Right atrium auricular region (tissue), 2 donors: ENCODE measurements at places on chromosomes 12 and 14. TPM values are rescaled to one million over a fixed set of nuclear protein-coding genes. Genes with fewer than 3 reads are reported as not detected.

DNA sequence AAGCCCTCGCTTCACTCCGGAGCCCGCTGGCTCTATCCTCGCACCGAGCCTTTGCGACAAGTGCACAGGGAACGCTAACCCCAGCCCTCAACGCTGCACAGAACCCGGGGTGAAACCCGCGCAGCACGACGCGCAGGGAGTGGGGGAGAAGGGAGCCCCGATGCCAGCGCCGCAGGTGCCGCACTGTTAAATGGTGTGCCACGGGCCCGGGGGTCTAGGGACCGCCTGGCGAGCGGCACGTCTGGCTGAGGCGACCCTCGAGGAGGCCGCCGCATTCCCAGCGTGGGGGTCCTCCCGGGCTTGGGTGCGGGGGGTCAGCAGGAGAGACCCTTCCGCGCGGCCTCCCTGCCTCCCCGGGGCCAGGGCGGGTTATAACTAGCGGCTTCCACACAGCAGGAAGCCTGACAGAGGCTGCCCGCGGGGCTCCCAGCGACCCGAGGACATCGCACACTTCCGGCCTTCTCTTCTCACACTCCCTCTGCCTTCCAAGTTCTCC, 23.8 kb upstream of the LRTM2 start:
- DNase-seq: peak; percentile 67

GRCh38 chr14:48250575-48250974, 575.2 kb upstream of the MDGA2 start:
- DNase-seq: no peak

DNA sequence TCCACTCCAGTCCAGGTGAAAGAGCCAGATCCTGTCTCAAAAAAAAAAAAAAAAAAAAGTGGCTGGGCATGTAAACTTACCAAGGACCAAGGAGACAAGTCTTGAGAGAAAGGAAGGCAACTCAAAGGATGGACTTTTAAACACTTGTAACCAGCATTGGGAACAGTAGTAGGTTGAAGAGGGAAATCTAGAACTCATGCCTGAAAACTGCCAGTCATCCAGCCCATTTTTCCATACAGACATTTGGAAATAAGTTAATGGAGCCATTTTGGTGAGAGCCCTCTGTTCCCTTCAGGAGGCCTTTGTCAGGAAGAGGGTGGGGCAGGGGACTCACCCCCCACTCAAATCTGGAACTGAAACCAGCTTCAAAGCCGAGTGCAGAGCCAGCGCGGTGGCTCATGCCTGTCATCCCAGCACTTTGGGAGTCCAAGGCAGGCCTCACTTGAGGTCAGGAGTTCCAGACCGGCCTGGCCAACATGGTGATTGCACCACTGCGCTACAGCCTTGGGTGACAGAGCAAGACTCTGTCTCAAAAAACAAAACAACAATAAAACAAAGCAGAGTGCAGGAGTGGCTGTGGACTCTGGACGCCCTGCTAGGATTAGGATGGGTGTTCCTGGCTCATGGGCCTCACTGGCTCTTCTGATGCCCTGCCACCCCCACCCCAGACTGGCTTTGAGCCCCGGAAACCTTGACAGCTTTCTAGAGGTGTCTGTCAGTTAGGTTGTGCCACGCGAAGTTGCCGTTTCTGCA, 1.6 kb upstream of the MLXIP start:
- DNase-seq: no peak

GRCh38 chr12:109538191-109538863, 35.0 kb downstream of the MMAB start:
- no peak for DNase-seq

PRICKLE1 gene
- 19.7 TPM for total RNA-seq

RHEBL1 gene
- total RNA-seq: not detected

OR4Q2 gene
- not detected for total RNA-seq

DNA sequence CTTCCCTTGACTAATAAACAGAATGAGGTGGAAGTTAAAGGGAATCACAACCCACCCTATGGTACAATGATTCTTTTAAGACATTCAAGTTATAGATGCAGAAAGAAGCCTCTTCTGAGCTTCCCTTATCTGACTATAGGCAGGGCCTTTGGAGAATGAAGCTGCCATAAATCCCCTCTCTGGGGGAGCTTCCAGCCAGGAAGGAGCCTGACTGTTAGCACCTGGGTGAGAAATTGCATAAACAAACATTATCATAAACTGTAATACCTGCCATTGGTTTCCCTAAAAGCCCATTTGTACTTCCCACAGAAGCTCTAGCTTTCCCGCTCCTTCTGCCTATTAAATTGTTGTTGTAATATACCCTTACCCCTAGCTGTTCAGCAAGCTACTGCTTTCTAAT, 81.3 kb upstream of the RESF1 start:
- no peak for DNase-seq

- no peak for DNase-seq
Observed at GRCh38 chr12:63093084-63093483, 57.9 kb downstream of the AVPR1A start.

DNA sequence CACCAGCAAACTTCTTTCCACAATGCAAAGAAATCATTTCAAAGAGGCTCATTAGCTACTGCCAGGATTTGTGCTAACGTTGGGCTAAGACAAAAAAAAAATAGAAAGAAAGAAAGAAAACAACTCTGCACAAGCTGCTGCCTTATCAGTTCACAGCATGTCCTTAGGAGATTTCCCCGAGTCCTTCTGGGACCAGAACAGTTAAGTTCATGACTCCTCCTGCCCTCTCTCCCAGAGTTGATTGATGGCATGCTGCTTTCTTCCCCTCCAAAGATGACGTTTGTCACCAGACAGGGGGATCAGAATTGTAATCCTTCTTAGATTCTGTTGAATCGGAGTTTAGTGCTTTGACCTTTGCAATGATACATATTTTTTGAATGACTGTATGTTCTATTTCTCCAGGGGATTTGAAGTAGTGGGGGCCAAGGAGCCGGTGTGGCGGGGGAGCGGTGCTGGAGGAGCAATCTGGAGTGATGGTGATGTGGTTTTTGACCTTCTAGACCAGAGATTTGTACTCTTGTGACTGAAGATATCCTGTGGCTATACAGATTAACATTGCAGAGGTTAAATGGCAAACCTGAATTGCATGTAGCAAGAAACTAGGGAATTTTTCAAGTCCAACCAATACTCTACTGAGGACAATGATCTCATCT, 409.2 kb upstream of the TMPO start:
- no peak for DNase-seq

DNA sequence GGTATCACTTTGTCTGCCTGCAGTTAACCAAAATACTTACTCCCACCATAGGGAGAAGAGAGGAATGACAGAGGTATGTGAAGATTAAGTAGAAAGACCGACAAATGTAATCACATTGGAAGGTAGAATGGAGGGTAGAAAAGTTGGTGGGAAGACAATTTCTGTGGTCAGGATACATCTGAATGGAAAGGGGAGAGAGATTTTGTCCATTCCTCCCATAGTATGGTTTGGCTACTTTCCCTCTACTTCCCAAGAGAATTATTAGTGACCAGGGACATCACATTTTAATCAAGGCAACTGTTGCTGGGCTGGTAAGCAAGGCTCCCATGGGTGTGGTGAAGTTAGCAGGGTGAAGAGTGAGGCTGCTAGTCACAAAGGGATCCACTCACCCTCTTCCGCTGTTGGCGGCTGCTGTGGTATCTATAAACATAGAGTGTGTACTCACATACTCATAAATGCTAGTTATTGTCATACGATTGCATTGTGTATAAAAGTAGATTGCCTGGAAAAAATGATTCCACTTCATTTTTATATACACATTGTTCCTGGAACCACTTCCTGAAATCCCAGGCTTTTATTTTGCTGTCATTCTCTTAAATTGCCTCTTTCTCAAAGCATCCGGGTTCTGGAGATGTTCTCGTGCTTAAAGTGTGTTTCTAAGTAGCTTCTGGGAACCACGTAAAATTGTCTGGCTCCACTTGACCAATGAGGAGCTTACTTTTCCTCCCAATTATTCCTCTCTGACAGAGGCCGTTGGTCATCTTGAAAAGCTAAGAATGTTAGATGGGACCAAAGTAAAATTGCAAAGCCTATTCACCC, 413.1 kb downstream of the ZFP36L1 start:
- DNase-seq: no peak

LMNTD1 gene
- 1.0 TPM for total RNA-seq

- DNase-seq: no peak
Observed at GRCh38 chr12:37672655-37673260, 643.8 kb upstream of the ALG10B start.

TPPP2 gene
- total RNA-seq: not detected

OTUB2 gene
- total RNA-seq: 0.48 TPM

GRCh38 chr12:111244673-111245072, 124.2 kb downstream of the PHETA1 start:
- no peak for DNase-seq

DNA sequence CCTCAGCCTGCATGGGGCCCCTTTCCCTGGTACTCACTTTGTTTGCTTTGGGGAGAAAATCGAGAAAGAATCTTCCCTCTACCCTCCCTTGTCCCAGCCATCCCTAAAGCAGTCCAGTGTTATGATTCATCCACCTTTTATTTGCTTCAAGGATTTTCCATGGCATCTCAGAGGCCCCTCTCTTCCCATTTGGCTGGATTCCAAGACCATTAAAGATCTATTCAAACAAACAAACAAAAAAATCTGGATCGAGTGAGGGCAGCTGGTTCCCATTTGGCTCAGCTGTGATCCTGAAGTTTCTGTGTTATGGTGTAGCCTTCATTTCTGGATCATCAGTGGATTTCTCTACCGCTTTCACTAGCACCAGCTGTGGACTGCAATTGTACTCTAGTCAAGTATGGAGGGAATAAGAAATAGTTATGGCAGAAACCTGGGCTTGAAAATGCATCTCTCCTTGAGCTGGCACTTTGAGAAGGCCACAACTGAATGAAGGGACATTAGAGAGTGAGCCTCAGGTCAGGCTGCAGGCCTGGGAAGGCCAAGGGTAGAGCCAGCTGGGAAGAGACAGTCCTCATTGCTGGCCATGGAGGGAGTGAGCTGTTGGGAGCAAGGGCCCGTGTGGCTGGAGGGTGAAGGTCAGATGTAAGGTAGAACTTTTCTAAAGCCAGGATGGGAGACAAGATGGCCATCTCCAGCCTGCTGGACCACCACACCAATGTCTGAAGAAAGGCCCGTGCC, 13.7 kb downstream of the KRT71 start:
- no peak for DNase-seq

DNA sequence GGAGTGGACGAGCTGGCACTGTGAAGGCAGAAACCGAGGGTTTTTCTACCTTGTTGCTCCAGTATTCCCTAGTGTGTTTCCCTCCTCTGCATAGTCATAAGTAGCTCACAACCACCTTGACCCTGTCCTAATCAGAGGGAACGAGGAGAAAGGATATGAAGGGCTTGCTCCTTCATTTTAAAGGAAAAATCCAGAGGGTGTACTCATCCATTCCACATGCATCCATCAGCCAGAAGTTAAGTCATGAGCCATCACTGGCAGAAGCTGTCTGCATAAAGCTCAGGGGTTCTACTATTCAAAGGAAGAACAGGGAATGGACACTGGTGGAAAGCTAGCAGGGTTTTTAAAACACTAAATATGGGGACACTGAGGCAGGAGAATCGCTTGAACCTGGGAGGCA, 84.3 kb upstream of the FOXN3 start:
- peak; percentile 42 for DNase-seq

- DNase-seq: peak; percentile 92
Observed at GRCh38 chr12:124490584-124491305, 76.7 kb downstream of the NCOR2 start.

AICDA gene
- total RNA-seq: not detected

PLEKHG7 gene
- not detected for total RNA-seq

DNA sequence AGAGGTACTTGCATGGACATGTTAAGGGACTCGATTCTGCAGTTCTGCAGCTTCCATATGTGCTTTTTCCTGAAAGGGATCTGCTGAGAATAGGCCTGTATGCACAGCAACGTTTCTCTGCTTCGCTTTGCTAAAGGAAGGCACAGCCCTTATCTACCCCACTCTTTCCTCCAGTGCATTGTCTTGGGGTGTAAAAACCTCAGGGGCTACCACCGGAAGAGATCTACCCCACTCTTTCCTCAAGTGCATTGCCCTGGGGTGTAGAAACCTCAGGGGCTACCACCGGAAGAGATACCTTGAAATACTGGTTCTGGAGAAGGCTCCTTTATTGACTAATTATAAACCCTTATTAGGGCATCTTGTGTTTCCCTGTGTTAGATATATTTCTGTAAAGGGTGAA, 52.9 kb downstream of the SEL1L start:
- no peak for DNase-seq

- DNase-seq: no peak
Observed at GRCh38 chr12:94282675-94283074, 134.3 kb downstream of the PLXNC1 start.

GRCh38 chr14:96237641-96238040, 18.4 kb upstream of the BDKRB1 start:
- no peak for DNase-seq

GRCh38 chr14:98847521-98848468, 424.2 kb downstream of the BCL11B start:
- DNase-seq: no peak

GRCh38 chr12:64010069-64010686, 165.7 kb downstream of the SRGAP1 start:
- no peak for DNase-seq

GALC gene
- 20.8 TPM for total RNA-seq

TAS2R43 gene
- total RNA-seq: 2.0 TPM

DNA sequence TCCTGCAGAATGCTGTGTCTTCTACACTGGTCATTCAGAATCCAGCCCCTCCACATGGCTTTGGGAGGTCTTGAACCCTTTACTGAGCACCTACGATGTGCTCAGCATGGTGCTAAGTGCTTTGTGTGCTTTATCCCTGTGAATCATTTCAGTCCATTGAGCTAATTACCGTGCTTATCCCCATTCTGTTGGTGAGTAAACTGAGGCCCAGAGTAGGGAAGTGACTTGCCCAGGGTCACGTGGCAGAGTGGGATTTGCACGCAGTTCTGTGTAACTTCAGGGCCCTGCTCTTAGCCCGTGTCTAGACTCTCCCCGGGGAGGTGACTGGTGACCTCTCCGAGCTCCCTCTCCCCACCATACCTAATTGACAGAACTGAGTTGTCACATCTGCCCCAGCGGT, 27.4 kb downstream of the MVK start:
- no peak for DNase-seq

- no peak for DNase-seq
Observed at GRCh38 chr12:131346555-131347344, 364.1 kb upstream of the SFSWAP start.

GRCh38 chr12:459430-460258, at the start of gene B4GALNT3:
B4GALNT3 (plus strand) TSS chr12:459939; CDS start chr12:460377, 438 bp downstream.
- DNase-seq: peak; percentile 67

SCN8A gene
- total RNA-seq: 0.19 TPM

GALNT16 gene
- total RNA-seq: 17.9 TPM

GRCh38 chr12:57803319-57803893, 15.1 kb downstream of the AVIL start:
- no peak for DNase-seq

RAPGEF3 gene
- 19.8 TPM for total RNA-seq

KRT6A gene
- total RNA-seq: 7.4 TPM

CACNA1C gene
- 83.1 TPM for total RNA-seq

DNA sequence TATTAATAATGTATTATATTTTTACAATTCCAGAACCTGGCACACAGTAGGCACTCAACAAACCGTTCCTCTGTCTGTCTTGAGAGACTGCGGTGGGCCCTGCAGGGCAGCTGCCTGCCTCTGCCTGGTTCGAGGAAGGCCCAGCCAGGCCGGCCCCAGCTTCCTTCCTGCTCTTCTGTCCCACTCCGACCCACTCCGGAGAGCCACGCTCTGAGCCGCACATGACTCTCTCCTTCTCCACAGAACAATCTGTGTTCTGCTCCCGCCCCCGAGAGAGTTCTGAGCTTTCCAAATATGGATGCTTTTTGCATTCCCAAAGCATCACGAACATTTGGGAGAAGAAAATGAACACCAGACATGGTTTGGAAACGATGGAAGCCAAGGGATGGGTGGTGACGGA, 57.3 kb downstream of the TTC7B start:
- peak; percentile 68 for DNase-seq

- no peak for DNase-seq
Observed at GRCh38 chr12:25025951-25026490, 77.1 kb upstream of the BCAT1 start.
